Left cardiac atrium (tissue), 4 donors: ENCODE measurements at places on chromosomes 13 and 19. TPM values are rescaled to one million over a fixed set of nuclear protein-coding genes. Genes with fewer than 3 reads are reported as not detected.

GRCh38 chr13:51589793-51590192 is 5.5 kb downstream of the WDFY2 start:
- no peak for DNase-seq

The GJA3 gene
- 8.0 TPM for total RNA-seq

- no peak for DNase-seq
Measured at GRCh38 chr19:48685583-48685982, 10.2 kb upstream of the FUT2 start.

- DNase-seq, result no peak
Measured at GRCh38 chr13:43333176-43333575, 309.8 kb downstream of the DNAJC15 start.

GRCh38 chr13:111893607-111894443 is 173.1 kb upstream of the SOX1 start:
- DNase-seq, result no peak

- no peak for DNase-seq
Measured at GRCh38 chr13:93784191-93784590, 557.6 kb downstream of the GPC6 start.

DNA sequence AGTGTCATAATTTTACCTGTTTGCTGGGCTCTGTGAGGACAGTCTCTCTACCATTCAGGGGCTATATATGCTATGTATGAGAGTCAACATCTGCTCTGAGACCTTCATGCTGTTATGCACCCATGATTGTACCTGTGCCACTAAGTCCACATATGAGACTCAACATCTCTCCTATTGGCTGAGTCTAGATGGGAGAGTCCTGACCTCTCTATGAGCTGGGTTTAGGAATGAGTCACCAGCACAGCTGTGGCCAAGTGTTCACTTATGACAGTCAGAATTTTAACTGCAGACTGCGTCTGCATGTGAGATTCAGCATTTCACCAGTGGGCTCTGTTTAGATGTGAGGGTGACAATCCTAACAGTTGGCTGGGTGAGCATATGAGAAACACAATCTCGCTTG is 49.5 kb downstream of the ZNF729 start:
- DNase-seq, result no peak

GRCh38 chr13:103236213-103236612 is 170.0 kb upstream of the SLC10A2 start:
- no peak for DNase-seq

- no peak for DNase-seq
Measured at GRCh38 chr13:98889419-98890085, 88.3 kb downstream of the DOCK9 start.

DNA sequence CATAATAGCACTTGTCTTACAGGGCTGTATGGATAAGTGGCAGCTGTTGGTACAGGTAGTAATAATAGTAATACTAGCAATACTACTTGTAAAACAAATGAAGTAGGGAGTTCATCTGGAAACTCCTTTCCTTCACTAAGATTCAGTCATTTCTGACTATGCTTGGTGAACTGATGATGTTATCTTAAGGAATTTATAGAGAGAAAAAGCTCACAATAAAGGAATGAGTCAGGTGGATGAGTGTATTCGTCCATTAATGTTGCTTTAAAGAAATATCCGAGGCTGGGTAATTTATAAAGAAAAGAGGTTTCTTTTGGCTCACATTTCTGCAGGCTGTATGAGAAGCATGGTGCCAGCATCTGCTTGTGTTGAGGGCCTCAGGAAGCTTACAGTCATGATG is 477.3 kb downstream of the KLF12 start:
- no peak for DNase-seq

DNA sequence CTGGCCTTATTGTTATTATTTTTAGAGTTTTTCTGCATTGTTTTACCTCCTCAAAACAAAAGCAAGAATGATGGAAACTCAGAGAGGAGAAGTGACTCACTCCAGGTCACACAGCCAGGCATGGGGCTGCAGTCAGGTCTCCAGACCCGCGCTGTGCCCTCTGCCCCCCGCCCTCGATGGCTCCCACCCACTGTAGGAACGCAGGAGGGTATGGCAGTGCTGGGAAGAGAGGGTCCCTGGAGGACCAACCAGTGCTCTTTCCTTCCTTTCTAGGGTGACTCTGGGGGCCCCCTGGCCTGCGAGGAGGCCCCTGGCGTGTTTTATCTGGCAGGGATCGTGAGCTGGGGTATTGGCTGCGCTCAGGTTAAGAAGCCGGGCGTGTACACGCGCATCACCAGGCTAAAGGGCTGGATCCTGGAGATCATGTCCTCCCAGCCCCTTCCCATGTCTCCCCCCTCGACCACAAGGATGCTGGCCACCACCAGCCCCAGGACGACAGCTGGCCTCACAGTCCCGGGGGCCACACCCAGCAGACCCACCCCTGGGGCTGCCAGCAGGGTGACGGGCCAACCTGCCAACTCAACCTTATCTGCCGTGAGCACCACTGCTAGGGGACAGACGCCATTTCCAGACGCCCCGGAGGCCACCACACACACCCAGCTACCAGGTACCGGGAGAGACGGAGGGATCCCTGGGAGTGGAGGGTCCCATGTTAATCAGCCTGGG is 5.6 kb downstream of the TIMM13 start:
- DNase-seq, result no peak

The RPS5 gene
- 598 TPM for total RNA-seq

GRCh38 chr13:90806892-90807291 is 540.6 kb upstream of the MIR17HG start:
- DNase-seq, result no peak

DNA sequence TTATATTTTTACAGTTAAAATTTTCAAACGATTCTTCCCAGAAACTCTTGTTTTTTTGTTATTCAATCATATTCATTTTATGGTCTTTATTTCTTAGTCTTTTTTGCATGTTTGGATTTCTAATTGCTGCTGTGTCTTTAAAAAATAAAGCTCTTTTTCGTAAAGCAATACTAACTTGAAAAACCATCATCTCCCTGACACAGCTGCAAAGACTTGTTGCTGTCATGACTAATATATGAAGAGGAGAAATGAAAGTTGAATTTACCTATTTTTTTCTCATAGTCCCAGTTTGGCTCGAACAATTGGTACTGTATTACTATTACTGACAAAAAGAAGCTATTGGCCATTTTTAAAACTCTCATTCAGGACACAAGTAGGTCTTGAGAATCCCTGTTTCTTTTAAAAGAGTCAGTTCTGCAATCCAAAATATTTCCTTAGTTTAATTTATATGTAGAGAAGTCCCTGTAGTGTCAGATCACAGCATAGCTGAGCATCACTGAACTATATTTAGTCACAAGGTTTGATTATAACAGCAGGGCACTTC is 12.1 kb upstream of the SPART start:
- no peak for DNase-seq

GRCh38 chr13:41148419-41149283 is 16.0 kb upstream of the KBTBD6 start:
- no peak for DNase-seq

DNA sequence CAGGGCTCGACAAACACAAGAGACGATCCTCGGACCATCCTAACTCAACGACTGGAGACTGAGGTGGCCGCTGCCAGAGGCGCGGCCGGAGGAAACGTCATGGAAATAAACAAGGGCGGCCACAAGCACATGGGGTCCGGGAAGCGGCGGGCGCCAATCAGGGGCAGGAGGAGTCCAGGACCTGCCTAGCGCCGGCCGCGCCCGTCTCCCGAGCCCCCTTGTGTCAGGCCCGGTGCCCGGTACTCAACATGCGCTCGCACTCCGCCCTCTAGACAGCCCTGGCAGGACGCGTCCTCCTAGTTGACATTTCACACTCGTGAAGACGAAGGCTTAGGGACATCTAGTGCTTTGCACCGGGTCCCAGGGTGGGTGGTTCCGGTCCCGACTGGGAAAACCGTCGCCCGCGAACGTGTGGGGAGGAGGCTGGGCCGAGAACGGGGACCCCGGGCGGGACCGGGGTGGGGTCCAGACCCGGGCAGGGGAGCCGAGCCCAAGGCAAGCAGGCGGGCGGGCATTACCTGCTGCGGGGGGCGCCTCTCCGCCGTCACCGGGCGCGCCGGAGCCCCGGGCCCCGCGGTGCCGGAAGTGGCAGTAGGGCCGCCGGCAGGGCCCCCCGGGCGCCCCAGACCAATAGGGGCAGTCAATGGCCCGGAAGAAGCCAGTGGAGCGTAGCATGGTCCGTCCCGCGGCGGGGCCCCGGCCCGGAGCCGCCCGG is 442 bp downstream of the REXO1 start:
- peak; percentile 69 for DNase-seq

The TSEN34 gene
- total RNA-seq, result 20.5 TPM

DNA sequence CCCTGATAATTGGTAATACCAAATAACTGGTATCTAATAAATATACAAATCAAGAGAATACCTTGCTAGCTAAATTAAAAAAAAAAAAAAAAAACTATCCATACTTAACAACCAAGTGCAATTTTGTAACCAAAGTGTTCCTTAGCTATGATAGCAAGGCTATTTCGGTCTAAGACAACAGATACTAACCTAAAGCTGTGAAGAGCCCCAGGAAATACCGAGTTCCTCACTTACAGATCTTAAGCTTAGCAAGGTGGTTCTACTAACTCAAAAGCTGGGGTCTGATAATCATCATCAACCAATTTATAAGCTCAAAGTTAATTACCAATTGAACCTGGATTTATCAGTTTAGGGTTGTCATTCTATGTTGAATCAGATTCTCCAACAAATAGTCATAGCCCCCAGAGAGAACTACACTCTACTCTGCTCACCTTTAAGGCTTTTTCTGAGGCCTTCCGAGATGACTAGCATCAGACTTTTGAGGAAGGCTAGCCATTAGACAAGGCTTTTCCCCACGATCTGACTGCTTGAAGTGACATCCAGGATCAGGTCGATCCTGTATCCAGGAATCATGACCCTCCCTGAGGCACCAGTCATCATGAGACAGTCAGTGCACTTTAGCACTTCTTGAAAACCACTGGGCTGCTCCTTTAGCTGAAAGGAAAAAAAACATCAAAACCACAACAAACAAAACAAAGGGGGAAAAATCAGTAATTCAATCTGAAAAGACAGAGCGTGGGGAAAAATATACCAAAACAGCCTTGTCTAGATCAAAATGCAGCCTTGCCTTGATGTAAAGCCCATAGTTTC is 31.9 kb downstream of the INTS6 start:
- DNase-seq, result no peak

DNA sequence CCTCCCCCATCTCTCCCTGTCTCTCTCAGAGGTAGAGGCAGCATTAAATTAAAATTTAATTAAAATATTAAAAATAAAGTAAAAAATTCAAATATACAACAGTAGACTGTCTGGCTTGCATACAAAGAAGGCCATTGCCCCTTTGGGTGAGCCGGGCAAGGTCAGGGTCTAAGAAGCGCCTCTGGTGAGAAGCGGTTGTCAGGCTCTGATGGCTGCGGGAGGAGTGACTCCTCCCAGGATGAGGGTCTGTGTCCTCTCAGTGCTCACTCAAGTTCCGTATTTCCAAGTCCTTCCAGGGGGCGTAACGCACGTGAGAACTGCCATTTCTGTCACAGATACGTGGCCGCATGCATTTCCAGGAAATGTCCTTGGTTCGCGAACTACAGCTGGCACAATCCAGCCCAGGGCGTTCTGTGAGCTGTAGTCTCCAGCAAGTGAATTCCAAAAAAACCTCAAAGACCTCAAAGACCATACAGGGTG is 737 bp upstream of the ZNF181 start:
- peak; percentile 72 for DNase-seq

GRCh38 chr13:50549221-50549942 is 294.1 kb downstream of the DLEU7 start:
- DNase-seq, result no peak

The TICAM1 gene
- 6.9 TPM for total RNA-seq

The IGFL4 gene
- total RNA-seq, result not detected

DNA sequence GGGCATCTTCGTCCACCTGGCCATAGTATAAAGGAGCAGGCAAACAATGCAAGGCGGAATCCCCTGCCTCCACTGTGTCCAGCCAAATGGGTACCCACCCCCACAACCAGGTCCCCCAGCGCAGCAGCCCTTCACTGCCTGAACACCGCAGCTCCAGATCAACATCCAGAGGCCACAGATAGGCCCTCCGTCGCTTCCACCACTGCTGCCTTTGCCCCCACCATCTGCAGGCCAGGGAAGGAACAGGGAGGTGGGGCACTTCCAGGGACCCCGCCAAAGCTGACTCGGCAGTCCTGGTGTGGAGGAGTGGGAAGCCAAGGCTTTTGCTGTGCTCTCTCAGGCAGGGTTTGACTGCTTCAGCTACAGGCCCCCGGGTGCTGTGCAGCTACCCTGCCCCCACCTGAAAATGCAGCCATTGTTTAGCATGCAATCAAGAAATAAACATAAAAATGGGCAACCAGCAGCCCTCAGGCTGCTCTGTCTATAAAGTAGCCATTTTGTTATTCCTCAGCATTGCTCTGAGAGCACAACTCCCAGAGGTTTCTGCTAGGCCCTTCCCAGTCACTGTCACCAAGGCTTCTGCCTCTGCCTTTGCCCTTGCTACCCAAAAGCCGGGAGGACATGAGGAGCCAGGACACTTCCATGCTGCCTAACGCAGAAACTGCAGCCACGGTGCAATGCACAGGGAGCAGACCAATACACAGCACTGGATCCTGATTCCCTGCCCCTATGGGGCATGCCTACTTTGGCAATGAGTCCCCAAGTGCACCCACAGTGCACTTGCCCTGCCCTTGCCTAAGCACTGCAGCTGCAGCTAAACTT is 733.2 kb upstream of the KLHL1 start:
- DNase-seq, result no peak

- DNase-seq, result no peak
Measured at GRCh38 chr13:110801044-110801443, 87.5 kb downstream of the ING1 start.
